ENCODE measurements at places on chromosomes 5 and 9.

DNA sequence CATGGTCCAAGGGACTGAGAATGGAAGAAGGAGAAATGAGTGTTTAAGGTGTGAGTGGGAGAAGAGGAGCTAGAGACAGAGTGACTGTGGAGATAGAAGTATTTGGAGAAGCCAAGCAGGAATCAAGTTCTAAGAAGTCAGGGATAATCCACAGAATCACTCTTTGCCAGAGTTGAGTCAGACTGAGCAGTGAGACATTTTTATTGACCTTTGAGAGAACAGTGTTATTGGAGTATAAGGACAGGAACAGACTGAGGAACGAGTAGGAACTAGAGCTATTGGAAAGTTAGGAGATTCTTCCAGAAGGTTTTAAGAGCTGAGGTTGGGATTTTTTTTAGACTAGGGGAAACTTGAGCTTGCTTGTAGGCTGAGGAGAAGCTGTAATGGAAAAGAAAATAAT lies 37.2 kb downstream of the RCL1 start:
- DNase-seq, result no peak

DNA sequence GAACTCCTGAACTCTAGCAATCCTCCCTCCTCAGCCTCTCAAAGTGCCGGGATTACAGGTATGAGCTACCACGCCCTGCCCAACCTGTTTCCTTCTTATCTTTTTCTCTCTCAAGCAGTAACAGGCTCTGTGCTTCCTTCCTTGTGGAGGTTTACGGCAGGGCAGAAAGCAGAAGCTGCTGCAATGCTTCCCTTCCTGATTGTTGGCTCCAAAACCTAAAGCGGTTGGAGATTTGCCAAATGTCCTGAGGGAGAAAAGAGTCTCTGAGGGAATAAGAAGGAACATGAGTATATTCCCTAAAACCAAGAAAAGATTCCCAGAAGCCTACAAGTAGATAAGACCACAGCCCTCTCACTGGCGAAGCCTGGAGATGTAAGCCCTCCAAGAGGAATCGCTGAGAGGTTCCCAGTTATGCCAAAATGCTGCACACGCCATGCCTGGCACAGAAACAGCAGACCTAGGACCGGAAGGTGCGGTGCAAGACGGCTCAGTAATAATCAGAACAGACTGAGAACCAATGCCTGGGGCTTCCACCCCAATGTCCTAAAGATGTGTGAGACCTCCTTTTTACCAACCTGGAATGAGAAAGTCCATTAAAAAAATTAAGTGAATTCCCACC lies 73.2 kb downstream of the APTX start:
- DNase-seq, result no peak

DNA sequence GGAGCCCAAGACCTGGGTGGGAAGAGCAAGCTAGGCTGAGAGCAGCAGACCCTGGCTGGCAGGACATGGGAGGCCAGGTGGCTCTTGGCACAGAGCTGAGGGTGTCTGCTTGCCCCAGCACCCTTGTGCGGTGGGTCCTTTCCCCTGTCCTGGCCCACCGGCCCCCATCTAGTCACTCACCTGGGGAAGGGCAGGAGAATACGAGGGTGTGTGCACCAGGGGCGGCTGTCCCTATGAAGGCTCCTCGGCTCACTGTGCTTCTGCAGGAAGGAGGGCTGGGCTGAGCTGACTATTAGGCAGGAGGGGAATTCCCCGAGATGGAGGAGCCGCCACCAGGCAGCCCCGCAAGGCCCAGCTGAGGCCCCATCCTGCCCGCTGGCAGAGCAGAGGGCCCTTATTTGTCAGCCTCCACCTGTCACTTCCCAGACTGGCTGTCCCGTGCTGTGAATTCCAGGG lies 6.1 kb upstream of the TNIP1 start:
- DNase-seq, result no peak

DNA sequence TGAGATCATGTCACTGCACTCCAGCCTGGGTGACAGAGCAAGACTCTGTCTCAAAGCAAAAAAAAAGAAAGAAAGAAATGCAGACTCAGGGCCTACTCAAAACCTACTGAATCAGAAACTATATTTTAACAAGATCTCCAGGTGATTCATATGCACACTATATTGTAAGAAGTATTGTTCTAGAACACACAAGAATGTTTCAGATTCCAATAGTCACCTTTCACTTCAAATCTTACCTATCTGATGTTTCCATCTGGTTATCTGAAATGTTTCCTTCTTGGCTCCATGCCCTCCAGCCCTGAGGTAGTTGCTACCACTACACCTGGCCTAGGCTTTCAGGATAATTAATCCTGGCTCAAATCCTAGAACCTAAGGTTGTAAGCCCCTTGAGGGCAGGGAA lies 36.8 kb upstream of the SNX2 start:
- DNase-seq, result no peak

DNA sequence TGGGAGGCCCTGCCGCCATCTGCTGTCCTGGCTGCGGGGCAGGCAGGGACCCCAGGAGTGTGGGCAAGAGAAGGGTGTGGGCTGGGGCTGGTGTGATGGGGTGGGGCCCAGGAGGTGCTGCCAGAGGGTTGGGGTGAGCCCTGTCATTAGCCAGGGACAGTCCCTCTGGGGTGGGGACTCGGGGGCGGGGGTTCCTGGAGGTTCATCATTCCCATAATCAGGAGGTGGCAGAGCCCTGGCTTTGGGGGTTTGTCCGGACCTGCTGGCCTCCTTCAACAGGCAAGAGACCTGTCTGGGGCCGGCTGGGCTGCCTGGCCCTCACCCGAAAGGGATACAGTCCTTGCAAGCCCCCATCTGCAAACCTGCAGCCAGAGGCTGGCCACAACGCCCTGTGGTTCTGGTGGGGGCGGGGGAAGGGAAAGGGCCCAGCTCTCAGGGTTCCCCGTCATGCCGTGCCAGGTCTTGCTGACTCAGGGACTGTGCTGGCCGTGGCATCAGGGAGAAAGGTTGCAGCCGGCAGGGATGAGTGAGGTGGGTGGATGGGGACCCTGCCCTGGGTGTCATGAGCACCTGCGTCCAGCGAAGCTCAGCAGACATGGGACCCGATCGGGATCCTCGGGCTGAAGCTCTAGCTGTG lies 65.2 kb downstream of the MRPL36 start:
- DNase-seq, result no peak

- no peak for DNase-seq
Measured at GRCh38 chr5:96022971-96023370, 61.3 kb upstream of the ELL2 start.

GRCh38 chr5:165108809-165109208 lies 1603.4 kb downstream of the MAT2B start:
- DNase-seq, result no peak

- no peak for DNase-seq
Measured at GRCh38 chr9:6680797-6681146, 35.2 kb upstream of the GLDC start.

GRCh38 chr5:181167814-181168488 lies 20.6 kb downstream of the OR2V2 start:
- no peak for DNase-seq

DNA sequence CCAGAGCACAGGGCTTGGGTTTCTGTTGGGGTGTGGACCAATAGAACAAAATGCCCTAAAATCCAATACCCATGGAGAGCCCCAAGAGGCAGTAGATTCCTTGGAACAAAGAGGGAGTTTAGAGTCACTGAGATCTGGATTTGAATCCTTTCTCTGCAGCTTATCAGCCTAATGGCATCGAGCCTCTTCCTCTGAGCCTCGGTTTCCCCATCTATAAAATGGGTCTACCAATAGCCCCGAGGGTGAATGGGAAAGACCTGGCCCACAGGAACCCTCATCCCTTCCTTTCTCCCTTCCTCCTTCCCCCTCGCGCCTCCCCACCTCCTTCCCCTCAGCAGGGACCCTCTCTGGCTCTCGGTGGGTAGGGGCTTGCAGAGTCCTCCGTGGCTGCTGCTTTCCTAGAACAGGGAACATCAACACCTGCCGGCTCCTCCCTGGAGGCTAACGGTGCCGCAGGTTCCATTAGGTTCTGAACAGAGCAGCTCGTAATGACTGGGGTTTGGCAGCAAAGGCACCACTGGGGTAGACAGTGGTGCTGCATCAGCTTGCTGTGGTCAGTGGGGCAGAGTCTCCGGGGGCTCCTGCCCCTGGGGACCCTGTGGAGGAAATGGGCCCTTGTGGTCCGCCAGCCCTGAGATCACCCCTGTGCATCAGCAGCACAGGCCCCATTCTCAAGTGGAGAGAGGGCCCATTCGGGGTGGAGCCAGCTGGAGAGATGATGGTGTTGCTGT lies 40.3 kb downstream of the NEK6 start:
- DNase-seq, result no peak

GRCh38 chr5:35125746-35126145 lies 78.0 kb upstream of the AGXT2 start:
- no peak for DNase-seq

DNA sequence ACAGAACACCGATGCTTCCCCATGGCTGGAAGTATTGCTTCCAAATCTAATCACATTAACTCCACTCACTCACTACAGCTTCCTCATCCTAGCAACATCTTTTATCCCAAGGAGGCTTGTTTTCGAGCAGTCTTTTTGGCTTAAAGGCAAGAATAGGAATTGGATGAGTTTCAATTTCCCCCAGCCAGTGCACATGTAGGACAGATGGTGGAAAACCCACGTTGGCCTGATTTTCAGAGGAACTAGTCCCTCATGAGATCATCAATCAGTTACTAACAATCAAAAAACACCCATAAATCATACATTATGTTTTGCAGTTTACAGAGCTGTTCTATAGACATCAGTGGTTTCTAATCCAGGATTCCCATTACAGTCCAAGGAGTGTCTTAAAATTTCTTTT lies 48.5 kb upstream of the AGXT2 start:
- peak; percentile 31 for DNase-seq

DNA sequence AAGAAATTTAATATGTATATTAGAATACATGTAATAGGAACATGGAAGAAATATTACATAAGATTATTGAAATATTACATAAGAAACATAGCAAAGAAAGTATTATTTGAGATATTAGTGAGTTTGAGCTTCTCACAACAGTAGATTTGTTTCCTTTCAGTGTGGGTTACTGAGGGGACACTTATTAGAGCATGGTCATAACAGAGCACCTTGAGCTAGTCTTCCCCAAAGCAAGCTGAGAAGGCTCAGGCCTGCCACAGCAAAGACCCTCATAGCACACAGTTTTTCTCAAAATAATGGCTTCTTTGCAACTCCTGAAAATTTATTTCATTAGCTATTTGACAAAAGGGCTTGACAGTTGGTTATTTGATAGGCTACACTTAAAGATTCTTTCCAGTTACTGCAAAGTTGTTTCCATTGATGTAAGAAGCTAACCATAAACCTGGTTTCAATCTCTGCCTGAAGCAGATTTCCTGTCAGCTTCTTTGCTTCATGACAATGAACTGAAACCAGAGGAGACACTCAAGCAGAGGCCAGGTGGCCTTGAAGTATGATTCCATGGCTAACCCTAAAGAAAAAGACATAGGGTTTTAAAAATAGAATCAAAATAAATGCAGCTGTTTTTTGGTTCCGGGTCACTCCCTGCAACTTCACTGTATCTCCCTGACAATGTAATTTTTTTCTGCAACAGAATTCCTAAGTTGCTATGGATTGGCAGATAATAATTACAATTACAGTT lies 68.6 kb downstream of the ERMP1 start:
- DNase-seq, result no peak

DNA sequence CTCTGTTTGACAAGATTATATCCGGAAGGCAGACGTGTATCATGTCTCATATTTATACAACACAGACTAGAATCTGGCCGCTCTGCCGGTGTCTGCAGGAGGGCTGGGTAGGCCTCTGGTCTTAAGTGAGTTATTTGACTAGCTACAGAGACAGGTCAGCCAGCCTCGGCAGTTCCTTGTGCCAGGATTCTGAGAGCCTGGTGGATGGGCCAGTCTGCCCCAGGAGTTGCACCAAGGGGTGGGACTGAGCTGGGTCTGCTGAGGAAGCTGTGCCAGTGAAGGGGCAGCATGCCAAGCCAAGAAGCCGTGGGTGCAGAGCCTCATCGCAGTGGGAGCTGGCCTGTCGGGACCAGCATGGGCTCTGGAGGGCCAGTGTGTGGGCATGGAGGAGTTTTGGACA lies 7.1 kb downstream of the SNX18 start:
- DNase-seq, result no peak

DNA sequence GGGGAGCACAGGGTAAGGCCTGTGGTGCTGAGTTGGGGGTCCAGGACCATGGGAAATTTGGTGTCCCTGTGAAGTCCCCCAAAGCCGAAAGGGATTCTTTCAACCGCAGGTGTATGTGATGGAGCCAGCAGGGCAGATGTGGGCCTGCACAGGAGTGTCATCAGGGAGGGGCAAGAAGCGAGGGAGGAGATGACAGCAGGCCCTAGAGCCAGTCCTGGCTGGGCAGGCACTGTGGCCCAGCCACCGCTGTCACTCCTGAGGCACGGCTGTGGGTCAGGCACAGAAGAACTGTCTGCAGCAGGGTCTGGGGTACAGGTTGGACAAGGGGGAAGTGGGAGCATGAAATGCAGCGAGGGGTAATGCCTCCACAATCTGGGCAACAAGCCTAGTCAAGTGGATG lies 4.8 kb downstream of the HK3 start:
- no peak for DNase-seq

DNA sequence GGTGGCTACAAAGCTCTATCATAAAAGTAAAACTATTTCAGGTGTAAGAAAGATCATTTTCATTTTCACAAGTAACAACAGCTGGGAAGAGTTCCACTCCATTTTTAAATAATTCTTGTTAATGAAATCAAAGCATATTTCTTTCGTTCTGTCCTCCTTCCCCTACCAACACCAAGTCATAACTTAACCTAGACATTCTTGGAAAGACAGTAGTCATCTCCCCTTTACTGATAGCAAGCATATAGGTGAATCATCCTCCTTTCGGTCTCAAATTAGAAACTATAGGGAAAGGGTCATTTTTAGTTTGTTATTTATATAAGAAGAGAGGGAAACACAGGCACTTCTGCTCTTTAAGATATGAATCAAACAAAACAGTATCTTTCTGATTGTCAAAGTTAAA lies 38.2 kb downstream of the MPDZ start:
- no peak for DNase-seq

GRCh38 chr5:119541716-119542115 lies 87.6 kb upstream of the FAM170A start:
- DNase-seq, result no peak

GRCh38 chr5:116225281-116225922 lies 140.6 kb downstream of the COMMD10 start:
- DNase-seq, result no peak

DNA sequence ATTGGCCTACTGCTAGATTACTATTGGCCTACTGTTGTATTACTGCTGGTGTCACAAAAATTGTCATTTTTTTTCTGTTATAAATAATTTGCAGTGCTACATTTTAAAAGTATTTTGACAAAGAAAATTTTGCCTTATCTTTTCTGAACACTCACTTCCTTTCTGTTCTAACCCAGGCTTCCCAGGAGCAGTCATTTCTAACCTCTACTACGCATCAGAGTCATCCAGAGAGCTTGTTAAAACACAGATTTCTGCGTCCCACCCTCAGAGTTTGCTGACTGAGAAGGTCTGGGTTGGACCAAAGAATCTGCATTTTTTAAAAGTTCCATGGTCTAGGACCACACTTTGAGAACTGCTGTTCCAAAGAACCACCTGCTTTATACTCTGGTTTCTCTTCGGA lies 306.1 kb downstream of the GLIS3 start:
- DNase-seq, result no peak

DNA sequence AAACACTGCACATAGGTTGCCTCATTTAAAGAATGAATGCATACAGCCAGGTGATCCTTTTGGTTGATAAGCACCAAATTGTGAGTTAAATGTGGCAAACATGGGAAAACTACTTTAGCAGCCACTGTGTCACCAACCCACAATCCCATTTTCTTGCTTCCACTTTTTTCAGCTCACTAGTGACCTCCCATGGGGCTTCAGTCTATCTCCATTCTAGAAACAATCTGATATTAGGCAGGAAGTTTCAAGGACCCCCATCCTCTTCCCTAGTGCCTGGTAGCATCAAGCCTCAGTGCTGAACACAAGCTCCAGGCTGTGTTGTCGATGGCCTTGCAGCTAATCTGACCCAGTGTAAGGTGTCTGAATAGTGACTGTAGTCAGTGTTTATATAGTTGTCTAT lies 66.2 kb downstream of the PLPPR1 start:
- no peak for DNase-seq

Data from forelimb muscle (tissue), 1 donor.